Urinary bladder (tissue), 4 donors: ENCODE measurements at places on chromosomes 2 and 18. TPM values are rescaled to one million over a fixed set of nuclear protein-coding genes. Genes with fewer than 3 reads are reported as not detected.

TRABD2A gene
- 0.61 TPM for polyA plus RNA-seq

- no peak for DNase-seq
These were observed 167.8 kb upstream of the VRK2 start for GRCh38 chr2:57878866-57879210.

ABCG5 gene
- polyA plus RNA-seq: not detected

DNA sequence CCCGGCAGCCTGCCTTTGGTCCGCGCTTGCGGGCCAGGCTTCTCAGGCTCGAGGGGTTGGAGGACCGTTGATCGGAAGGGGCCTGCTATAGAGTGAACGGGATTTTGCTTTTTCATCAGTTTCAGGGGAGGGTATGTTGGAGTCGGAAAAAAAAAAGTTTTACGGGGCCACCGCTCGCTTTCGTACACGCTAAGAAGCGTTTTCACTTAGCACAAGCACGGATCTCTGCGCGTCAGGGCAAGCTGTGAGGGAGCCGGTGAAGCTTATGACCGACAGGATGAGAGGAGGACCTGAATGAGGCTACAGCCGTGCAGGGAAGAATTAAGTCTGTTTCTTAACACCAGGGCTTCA lies 443 bp downstream of the CPSF3 start:
- DNase-seq: no peak

MYO3B gene
- polyA plus RNA-seq: 0.44 TPM

- DNase-seq: no peak
These were observed 215.6 kb upstream of the SLC14A2 start for GRCh38 chr18:45399643-45400042.

AFF3 gene
- 15.1 TPM for polyA plus RNA-seq

ACOXL gene
- polyA plus RNA-seq: 1.2 TPM

GRCh38 chr2:226426292-226426736 lies 373.3 kb downstream of the IRS1 start:
- no peak for DNase-seq

BBS5 gene
- polyA plus RNA-seq: 9.5 TPM

- DNase-seq: no peak
These were observed 46.0 kb downstream of the ADCY3 start for GRCh38 chr2:24874035-24874434.

LIMS3 gene
- 1.1 TPM for polyA plus RNA-seq

GRCh38 chr2:176851200-176851888 lies 361.2 kb upstream of the HNRNPA3 start:
- DNase-seq: no peak

DNA sequence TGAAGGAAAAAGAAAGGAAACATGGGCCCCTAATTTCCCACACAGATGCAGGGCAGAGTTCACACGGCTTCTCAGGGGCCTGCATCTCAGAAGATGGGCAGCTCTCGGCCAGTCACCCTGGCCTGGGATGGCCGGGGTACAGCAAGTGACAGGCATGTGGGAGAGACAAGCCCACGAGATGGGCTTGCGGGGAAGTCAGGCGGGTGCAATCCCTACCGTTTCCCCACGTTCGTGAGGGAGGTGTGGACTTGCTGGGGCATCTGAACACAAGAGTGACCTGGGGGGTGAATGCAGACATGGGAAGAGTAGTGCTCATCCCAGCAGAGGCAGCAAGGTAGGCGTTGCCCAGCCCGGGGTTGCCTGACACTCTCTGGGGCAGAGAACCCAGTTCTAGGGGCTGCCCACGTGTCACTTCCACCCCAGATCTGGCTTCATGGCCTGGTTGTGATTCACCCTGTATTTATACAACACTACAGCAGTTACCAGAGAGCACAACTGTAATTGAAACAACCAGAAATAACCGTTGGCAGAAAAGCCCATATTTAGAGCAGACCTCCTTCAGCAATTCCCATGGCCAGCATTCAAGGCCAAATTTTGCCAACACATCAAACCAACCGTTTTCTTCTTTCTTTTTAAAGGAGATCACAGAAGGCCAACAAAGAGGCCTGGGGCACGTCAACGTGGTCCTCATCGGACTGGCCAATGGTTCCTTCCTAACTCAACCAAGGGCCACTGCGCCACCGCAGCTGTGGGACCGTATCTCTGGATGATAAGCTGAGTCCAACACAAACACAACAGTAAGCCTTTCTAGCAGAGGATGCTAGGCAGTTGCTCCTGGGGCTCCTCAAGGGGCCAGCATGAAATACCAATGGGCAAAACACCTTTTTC lies 58.4 kb downstream of the PARD6G start:
- no peak for DNase-seq

- DNase-seq: no peak
These were observed 380.8 kb upstream of the ACVR2A start for GRCh38 chr2:147463881-147464520.

DNA sequence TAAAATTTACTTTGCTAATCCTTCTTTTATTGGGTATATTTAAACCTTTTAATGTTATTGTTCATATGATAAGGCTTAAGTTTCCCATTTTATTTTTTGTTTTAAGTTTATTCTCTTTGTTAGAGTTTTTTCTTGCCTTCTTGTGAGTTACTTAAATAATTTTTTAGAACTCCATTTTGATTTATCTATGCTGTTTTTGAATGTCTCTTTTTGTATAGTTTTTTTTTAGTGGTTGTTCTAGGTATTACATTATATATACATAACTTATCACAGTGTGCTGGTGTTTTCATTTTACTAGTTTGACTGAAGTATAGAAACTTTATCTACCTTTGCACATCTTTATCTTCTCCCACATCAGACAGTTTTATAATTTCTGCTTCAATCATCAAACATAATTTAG lies 49.4 kb upstream of the TGFA start:
- DNase-seq: no peak

ALPI gene
- not detected for polyA plus RNA-seq

GRCh38 chr2:240997856-240998705 lies at the start of gene SNED1:
TSS of gene SNED1 (plus strand) at chr2:240998618. CDS start at chr2:240998838, 220 bp downstream.
- no peak for DNase-seq

- no peak for DNase-seq
These were observed 12.6 kb upstream of the LONRF2 start for GRCh38 chr2:100334929-100335328.

DNA sequence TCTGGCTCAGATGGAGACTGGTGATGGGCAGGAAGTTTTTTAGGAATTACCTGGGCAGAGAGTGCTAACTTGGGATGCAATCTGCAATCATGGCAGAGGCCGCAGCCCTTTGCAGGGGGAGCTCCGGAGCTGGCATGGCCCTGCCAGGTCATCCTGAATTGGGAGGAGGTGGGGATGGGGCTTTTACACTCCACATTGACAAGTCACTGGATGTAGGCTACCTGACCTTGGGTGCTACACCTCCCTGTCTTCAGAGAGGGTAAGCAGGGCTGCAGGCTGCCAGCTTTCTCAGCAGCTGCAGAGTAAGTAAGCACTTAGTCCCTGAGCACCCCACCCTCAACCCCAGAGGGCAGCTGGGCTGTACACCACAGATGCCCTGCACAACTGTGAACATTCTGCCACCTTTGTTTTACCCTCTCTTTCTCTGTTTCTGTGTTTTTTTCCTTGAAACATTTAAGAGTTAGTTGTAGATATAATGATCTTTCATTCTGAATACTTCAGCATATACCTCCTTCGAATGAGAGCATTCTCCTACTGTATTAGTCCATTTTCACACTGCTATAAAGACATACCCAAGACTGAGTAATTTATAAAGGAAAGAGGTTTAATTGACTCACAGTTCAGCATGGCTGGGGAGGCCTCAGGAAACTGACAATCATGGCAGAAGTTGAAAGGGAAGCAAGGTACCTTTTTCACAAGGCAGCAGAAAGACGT lies 6.8 kb upstream of the HS1BP3 start:
- DNase-seq: no peak

- DNase-seq: no peak
These were observed 63.5 kb upstream of the FZD7 start for GRCh38 chr2:201969938-201970785.

DNA sequence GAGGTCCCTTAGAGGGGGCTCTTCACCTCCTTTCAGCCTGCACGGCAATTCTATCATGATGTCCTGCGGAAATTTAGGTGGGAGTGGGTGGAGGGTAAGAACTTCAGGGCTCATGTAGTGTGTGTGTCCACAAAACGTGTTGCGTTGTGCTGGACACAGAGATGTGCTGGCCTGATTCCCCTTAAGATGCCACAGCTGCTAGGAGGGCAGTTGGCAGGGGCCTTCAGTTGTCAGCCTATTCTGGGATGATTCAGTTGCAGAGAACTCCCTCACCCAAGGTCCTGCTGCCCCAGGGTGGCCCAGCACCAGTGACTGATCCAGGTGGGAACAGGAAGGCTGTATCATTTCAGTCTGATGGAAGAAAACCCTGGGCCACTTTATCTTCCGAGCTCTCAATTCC lies 1.0 kb upstream of the HJURP start:
- DNase-seq: no peak

GRCh38 chr18:13070460-13070859 lies 79.3 kb downstream of the CEP192 start:
- DNase-seq: no peak

DNA sequence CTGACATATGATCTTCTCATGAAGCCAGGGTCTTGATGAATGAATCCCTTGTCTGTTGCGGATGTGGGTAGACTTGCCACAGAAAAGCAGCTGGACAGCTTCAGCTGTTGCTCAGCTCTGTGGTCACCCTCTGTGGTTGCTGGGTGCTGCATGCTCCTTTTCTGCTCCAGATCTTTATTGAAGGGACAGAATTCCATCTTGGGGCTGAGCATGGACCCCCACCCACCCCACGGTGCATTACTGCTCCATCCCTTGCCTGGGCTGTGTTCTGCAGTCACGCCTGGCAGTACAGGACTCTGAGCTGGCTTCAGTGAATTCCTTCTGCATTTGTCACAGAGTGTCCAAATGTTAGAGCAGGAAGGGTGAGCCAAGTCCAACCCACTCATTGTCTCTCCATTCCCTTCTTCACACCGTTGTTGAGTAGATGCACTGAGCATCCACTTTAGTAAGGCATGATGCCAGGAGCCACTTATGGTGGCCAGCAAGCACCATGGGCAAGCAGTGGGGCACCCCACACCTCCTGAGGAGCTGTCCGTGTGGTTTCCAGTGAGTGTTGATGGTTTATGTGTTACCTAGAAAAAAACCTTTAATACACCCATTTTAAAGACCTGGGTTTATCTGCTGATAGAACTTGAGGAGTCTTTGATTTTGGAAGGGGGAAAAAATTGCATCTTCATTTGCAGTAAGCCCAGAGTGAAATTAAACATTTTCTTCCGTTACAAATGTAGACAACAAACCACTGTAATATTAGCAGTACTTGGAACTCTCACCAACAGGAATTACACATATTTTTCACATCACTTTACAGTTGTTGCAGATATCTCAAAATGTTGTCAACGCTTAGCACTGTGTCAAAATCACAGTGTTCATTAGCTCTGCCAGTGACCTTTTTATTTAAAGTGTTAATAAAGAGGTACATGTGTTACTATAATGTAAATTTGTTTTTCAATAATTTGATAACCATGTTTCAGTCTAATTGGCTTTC lies 14.7 kb upstream of the ITGB6 start:
- DNase-seq: no peak

- no peak for DNase-seq
These were observed 417.1 kb upstream of the SALL3 start for GRCh38 chr18:78562531-78562961.

- no peak for DNase-seq
These were observed 40.1 kb upstream of the TAF1B start for GRCh38 chr2:9803023-9803805.

PRKAG3 gene
- polyA plus RNA-seq: not detected

TUBA3E gene
- polyA plus RNA-seq: not detected

DNA sequence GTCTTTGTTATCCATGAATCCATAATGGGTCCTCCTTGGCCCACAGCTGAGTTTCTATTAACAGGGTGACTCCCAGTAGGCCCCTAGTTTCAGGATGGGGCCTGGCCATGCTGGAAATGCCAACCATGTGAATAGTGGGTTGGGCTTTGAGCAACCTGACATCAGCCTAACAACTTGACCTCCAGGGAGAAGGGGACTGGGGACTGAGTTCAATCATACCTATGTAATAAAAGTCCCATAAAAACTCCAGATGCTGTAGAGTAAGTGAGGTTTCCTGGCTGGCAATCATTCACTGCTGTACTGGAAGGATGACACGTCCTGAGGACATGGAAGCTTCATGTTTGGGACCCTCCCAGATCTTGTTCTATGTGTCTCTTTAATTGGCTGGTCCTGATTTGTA lies 7.9 kb downstream of the REV1 start:
- DNase-seq: no peak

DNA sequence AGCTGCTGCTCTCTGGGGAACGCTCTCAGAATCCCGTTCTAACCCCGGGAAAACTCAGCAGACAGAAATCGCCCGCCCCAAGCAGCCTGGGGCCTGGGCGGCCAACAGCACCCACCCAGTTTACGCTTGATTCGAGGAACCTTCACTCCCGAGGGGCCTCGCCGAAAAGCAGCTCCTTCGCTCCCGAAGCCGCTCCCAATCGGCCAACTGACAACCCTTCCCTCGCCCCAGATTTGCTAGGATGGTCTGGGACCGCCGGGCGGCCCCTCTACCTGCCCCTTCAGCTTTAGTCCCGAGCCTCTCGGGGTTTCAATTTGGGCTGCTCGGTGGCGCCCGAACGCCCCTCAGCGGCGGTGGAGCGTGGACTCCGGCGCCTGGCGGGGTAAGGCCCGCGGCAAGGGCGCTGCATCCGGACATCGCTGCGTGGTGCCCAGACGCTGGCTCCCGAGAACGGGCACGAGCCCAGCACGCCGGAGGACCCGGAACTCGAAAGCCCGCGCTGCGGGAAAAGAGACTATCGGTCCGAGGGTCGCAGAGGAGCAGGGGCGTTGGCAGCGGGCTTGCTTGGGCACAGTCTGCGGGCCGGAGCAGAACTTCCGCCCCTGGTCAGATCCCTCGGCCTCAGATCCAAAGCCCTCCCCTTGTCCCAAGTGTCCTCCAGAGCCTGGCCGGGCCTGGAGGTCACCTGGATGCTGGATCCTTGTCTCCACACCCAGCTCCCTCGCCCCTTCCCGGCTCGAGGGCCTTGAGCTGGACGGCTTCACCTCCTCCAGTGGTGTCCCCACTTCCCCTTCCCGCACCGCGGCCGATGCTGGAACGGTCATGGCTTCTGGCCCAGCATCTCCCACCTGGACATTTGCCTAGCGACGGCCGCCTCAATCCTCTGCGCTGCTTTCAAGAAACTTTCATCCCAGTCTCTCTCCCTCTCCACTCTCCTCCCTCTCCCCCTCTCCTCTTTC lies 3.0 kb upstream of the OTX1 start:
- DNase-seq: no peak

KIAA2012 gene
- 0.05 TPM for polyA plus RNA-seq

DUSP19 gene
- 2.9 TPM for polyA plus RNA-seq

DNA sequence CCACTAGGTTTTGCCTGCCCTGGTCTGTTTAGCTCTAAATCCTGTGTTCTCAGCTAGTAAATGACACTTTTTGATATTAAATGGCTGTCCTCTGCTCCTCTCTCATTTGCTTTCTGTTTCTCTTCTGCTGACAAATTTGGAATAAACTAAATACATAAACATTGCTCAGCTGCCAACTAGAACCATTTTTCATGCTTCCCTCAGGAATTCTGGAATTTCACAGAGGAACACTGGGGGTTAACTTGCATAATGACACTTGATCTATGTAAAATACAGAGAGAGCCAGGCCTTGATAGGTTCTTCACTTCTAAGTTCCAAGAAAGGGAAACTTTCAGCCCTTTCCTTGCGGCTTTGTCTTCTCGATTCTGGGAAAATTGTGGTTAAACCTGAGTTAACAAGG lies 450.6 kb upstream of the ST6GAL2 start:
- DNase-seq: no peak
